Thoracic aorta (tissue), 2 donors: ENCODE measurements at places on chromosomes 4 and X. TPM values are rescaled to one million over a fixed set of nuclear protein-coding genes. Genes with fewer than 3 reads are reported as not detected.

The CLDN34 gene
- total RNA-seq: not detected

The NLGN4X gene
- 0.95 TPM for total RNA-seq

The CLIC2 gene
- total RNA-seq: 18.7 TPM

The CXorf65 gene
- not detected for total RNA-seq

The IQSEC2 gene
- total RNA-seq: 21.1 TPM

The STK32B gene
- 7.0 TPM for total RNA-seq

The PPP1R3F gene
- total RNA-seq: 12.6 TPM

The GAGE12E gene
- not detected for total RNA-seq

The RIBC1 gene
- total RNA-seq: not detected

The CT55 gene
- not detected for total RNA-seq

The CT45A5 gene
- not detected for total RNA-seq

The INPP4B gene
- 21.1 TPM for total RNA-seq

The ANKRD37 gene
- 24.2 TPM for total RNA-seq

The STARD8 gene
- total RNA-seq: 15.8 TPM

The XK gene
- 1.5 TPM for total RNA-seq

- no peak overlapping the region for H3K27ac ChIP-seq
- DNase-seq: no peak
- H3K27me3 ChIP-seq: no peaks in the 10 kb centered on the region
- peak overlapping the region; percentile 50 for H3K4me3 ChIP-seq
Measured at GRCh38 chr4:10584042-10584441, 100.5 kb downstream of the CLNK start.

- no peaks in the 10 kb centered on the region for H3K4me1 ChIP-seq
- H3K4me3 ChIP-seq: no peak overlapping the region
- no peaks in the 10 kb centered on the region for H3K27me3 ChIP-seq
- H3K36me3 ChIP-seq: no peaks in the 10 kb centered on the region
- no peak for DNase-seq
- H3K27ac ChIP-seq: no peak overlapping the region
Measured at GRCh38 chr4:179989975-179990374, 2253.2 kb upstream of the TENM3 start.

DNA sequence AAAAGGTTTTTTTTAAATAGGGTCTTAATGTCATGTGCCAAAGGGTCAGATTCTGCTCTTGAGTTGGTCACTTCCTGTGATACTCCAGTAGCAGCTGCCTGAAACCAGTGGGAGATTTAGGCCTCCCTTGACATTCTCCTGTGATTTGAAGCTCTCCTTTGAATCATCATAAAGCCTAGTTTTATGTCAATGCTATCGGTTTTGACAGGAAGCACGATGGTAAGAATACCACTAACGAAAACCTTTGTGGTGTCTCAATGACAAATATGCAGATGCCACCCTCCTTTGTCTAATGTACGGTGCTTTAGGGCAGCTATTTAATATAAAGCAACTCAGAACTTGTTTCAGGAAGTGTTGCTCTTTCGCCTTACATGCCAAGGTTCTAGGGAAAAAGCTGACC lies 44.2 kb downstream of the CCNI start:
- H3K4me3 ChIP-seq: no peak overlapping the region
- H3K4me1 ChIP-seq: no peaks in the 10 kb centered on the region
- H3K27ac ChIP-seq: no peak overlapping the region
- DNase-seq: no peak
- H3K36me3 ChIP-seq: peaks cover 49% of the 10 kb centered on the region

- H3K36me3 ChIP-seq: no peaks in the 10 kb centered on the region
- no peak overlapping the region for H3K4me3 ChIP-seq
- no peaks in the 10 kb centered on the region for H3K27me3 ChIP-seq
- H3K27ac ChIP-seq: no peak overlapping the region
- peaks cover 15% of the 10 kb centered on the region for H3K4me1 ChIP-seq
Measured at GRCh38 chrX:47148946-47149345, 3.9 kb downstream of the RBM10 start.

- DNase-seq: no peak
- no peak overlapping the region for H3K4me3 ChIP-seq
- no peaks in the 10 kb centered on the region for H3K27me3 ChIP-seq
- no peak overlapping the region for H3K27ac ChIP-seq
Measured at GRCh38 chr4:17468619-17469221, 43.2 kb downstream of the QDPR start.

GRCh38 chr4:56391270-56391669 lies 4.0 kb upstream of the AASDH start:
- H3K4me1 ChIP-seq: peaks cover 18% of the 10 kb centered on the region
- no peaks in the 10 kb centered on the region for H3K36me3 ChIP-seq
- no peak overlapping the region for H3K4me3 ChIP-seq
- no peak for DNase-seq

DNA sequence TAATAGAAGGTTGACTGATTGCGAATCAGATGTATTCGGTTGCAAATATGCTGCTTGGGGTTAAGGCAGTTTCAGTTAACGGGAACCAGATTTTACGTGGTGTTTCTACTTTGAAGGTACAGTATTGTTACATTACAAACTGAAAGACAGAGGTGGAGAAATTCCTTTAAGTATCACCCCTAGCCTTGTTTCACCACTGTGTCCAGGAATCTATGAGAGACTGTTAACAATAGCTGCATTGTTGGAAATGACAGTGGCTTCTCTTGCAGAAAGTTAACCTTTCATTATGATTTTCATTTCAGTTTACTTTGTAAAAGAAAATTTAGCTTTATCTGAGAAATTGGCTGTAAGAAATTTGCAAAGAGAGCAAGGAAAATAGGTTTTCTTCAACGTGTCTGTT lies 2.6 kb downstream of the CDKL5 start:
- H3K27me3 ChIP-seq: no peaks in the 10 kb centered on the region
- H3K36me3 ChIP-seq: no peaks in the 10 kb centered on the region
- no peak for DNase-seq

DNA sequence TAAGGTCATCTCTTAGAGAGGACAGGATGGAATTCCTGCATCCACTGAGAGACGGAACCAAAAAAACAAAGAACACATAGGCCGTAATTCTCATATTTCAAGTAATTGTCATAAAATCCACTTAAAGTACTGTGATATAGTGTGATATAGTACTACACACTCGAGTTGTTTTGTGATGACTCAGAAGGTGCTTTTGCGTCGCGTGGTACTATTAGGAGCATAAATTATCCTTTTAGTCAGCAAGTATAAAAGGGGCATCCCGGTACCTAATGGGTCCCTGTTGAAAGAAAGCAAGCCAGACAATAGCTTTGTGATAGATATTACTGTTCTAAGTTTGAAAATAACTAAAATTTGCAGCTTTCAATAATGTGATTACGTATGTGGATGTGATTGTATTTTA lies 55.3 kb downstream of the GPR143 start:
- H3K27me3 ChIP-seq: no peaks in the 10 kb centered on the region
- no peaks in the 10 kb centered on the region for H3K4me1 ChIP-seq
- DNase-seq: no peak
- H3K36me3 ChIP-seq: peaks cover 28% of the 10 kb centered on the region

- no peak for DNase-seq
- no peaks in the 10 kb centered on the region for H3K27me3 ChIP-seq
- no peak overlapping the region for H3K27ac ChIP-seq
- no peaks in the 10 kb centered on the region for H3K36me3 ChIP-seq
- H3K4me1 ChIP-seq: no peaks in the 10 kb centered on the region
- no peak overlapping the region for H3K4me3 ChIP-seq
Measured at GRCh38 chrX:152926923-152927322, 29.1 kb downstream of the ZNF185 start.

DNA sequence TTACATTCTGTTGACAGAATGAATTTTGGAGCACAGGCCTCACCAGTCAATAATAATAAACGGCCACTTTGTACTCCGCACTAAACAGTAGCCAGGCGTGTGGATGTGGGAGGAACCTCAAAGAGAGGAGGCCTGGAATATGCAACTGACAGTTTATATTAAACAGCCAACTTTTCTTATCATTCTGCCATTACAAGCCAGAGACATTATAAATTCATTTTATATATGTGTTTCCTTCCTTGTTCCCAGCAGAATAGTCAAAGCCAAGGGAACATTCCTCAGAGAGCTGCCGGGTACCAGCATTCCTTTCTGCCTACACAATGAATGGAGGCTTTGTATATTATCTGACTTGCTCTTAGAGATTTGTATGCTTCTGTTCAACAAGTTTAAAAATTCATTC lies 436.5 kb upstream of the FTHL17 start:
- H3K36me3 ChIP-seq: no peaks in the 10 kb centered on the region
- H3K4me1 ChIP-seq: no peaks in the 10 kb centered on the region
- H3K27ac ChIP-seq: peak overlapping the region; percentile 17
- no peaks in the 10 kb centered on the region for H3K27me3 ChIP-seq

- no peaks in the 10 kb centered on the region for H3K4me1 ChIP-seq
- H3K36me3 ChIP-seq: no peaks in the 10 kb centered on the region
- no peak for DNase-seq
- no peak overlapping the region for H3K4me3 ChIP-seq
Measured at GRCh38 chrX:115260330-115260729, 26.4 kb upstream of the LRCH2 start.

- no peak overlapping the region for H3K4me3 ChIP-seq
- H3K4me1 ChIP-seq: no peaks in the 10 kb centered on the region
- no peaks in the 10 kb centered on the region for H3K36me3 ChIP-seq
- H3K27me3 ChIP-seq: no peaks in the 10 kb centered on the region
- DNase-seq: no peak
Measured at GRCh38 chr4:151689211-151689991, 71.4 kb downstream of the GATB start.

DNA sequence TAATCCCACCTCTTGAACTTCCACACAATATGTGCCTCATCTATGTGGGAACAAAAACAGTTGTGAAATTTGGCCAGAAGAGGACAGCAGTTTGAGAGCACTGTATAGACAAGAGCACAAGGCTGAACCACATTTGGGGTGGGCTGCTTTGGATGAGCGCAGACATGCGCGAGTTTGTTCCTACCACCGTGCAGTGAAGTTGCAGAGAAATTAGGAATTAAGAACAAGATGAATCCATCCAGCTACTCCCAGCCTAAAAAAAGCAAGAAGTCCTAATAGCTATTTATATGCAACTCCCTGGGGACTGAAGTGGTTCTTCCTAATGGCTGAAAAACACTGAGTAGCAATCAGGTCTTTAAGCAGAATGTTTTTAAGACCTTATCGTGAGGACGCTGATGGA lies 1.0 kb downstream of the GAB3 start:
- H3K27me3 ChIP-seq: no peaks in the 10 kb centered on the region
- H3K4me3 ChIP-seq: peak overlapping the region; percentile 81
- DNase-seq: no peak
- peak overlapping the region; percentile 81 for H3K27ac ChIP-seq
- H3K4me1 ChIP-seq: peaks cover 9% of the 10 kb centered on the region
- no peaks in the 10 kb centered on the region for H3K36me3 ChIP-seq

DNA sequence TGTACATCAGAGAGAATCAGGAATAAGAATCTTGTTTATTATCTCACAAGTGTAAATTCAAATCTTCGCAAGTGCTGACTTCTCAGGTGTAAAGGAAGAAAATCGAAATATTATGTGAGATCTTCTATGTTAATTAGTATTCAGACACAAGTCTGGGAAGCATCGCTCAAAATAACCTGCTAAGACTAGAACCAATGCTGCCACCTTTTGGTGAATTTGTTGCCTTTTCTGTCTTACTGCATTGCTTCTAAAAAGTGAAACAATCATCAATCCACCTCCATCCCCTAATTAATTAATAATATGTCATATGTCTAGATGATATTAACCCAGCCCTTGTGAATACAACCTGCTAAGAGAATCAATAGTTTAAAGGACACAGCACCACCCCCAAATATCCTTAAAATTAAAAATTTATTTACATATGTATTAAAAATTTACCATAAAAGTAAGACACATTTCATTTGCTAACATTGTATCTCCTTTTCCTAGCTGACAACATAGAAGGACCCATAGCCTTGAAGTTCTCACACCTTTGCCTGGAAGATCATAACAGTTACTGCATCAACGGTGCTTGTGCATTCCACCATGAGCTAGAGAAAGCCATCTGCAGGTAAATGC lies 3.5 kb downstream of the EPGN start:
- DNase-seq: no peak
- no peaks in the 10 kb centered on the region for H3K4me1 ChIP-seq
- H3K36me3 ChIP-seq: no peaks in the 10 kb centered on the region
- H3K27ac ChIP-seq: no peak overlapping the region
- no peak overlapping the region for H3K4me3 ChIP-seq

DNA sequence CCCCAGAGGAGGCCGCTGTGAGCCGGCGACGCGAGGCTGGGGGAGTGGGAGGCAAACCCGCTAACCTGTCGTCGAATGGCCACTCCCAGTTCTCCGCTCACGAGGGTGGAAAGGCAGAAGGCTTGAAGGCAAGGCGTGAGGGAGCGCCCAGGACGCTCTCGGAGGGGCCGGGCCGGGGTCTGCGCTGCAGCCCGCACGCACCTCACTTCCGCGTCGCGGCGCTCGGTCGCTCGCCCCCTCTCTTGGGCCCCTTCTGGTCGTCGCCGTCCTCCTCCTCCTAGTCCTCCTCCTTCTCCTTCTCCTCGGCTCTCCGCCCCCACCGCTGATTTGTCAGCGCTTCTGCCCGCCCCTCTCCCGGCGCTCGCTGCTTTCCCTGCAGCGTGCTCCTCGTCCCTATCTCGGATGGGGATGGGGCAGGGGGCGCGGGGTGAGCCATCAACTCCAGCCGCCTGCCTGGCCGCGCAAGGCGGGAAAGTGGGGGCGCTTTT lies at the start of gene SNCA:
Gene SNCA, minus strand, starts transcription at position 265 of the 488 bp plus-strand sequence. CDS start 1,494 bp downstream, outside the sequence.
- peaks cover 11% of the 10 kb centered on the region for H3K4me1 ChIP-seq
- H3K27ac ChIP-seq: no peak within 1 kb of the TSS
- no peak for DNase-seq
- H3K36me3 ChIP-seq: no peaks in the 10 kb centered on the region
- H3K27me3 ChIP-seq: no peaks in the 10 kb centered on the region
